ENCODE measurements at places on chromosomes 7 and 10.

DNA sequence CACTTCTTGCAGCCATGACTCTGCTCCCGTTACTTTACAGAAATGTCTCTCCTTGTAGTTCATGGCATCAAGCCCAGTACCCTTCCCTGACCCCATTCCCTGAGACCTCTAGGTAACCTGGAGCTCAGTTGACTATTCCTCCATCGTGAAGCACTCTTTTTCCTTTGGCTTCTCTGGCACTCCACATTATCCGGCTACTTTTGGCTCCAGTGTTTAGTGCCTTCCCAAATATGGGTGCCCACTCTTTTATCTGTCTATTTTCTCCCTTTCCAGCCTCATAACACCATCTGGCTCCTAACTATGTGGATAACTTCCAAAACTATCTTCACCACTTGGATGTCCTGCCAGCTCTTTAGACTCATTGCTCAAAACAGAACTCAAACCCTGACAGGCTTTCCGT, 744.7 kb upstream of the GALNT17 start:
- no peak for DNase-seq

GRCh38 chr7:83633516-83633915, 15.4 kb downstream of the SEMA3E start:
- DNase-seq: no peak

DNA sequence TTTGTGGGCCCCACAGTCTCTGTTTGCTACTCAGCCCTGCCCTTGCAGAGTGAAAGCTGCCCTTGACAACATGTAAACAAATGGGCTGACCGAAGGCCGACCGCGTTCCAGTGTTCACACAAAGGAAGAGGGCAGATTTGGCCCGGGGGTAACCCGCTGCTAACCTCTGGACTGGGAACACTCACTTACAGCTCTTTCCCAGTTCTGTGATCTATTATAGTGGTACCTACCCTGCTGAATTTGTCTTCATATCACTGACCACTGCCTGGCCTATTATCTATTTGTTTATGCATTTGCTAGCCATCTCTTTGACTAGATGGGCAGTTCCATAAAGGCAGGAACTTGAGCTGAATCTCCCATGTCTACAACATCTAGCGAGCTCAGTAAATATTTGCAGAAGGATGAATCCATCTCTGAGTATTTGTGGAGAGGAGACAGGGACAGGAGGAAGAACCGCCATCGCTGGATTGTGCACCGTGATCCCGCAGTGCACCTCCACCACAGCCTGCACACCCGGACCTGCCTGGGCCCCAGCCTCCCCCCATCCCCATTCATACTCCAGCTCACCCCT, 15.2 kb downstream of the SLC29A3 start:
- DNase-seq: no peak

- DNase-seq: no peak
Observed at GRCh38 chr7:15439853-15440252, 122.0 kb downstream of the AGMO start.

DNA sequence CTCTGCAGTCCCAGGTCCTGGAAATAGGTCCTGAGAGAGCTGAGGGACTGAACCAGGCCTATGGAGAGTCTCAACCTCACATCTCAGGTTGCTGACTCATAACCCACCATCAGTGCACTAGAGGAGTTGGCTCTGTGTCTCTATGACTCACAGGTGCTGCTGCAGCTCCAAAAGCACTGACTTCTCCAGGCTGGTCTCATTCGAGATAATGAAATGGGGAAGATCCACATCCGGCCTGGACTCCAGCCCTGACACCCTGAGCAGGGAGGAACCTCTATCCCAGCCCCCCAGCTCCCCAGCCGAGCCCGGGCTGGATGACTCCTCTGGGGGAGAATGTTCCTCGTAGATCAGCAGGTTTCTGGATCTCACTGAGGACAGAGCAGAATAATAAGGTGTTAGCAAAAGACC, 35.5 kb upstream of the DGKI start:
- DNase-seq: no peak

Data from T follicular helper cell (primary cell).